ENCODE measurements at places on chromosomes 11 and 22.

- DNase-seq, result no peak
Measured at GRCh38 chr11:132008872-132009271, 638.5 kb downstream of the NTM start.

- no peak for DNase-seq
Measured at GRCh38 chr11:88402784-88403183, 65.2 kb upstream of the CTSC start.

DNA sequence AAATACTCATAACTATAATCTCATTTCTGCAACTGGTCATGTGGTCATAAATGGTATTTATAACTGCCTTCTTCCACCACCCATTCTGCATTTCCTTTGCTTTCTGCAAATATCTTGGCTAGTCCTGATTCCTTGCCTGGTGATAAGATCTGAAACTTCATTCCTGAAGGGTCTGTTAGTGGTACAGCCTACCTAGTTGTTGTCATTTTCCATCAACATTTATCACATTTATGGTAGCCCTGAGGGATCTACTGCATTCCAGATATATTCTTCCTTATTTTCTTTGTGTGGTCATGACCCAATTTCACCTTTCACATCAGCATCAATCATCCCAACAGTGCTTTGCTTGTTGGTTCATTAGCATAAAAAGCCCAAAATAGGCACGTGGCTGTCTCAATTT is 50.1 kb downstream of the DDX6 start:
- DNase-seq, result no peak

DNA sequence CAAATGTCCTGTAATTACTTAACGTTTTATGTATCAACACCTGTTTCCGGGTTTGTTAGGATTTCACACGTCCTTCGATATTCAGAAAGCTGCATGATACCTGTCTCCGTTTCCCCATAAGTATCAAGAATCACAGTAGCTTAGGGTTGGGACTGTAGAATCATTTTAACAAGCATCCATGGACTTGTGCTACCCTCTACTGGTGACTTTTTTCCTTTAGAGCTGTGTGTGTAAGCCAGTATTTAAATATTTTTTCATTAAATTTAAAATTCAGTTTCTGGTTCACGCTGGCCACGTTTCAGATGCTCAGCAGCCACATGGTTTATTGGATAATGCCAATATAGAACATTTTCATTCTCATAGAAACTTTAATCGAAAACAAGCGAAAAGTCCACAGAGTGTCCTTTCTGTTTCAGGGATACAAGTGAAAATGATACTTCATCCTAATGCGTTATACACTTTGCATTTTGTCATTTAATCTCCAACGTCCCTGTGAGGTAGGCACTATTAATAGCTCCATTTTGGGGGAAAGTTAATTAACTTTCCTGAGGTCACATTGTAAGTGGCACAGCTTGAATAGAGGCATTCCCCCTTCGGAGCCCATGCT is 61.5 kb upstream of the SLC25A18 start:
- DNase-seq, result peak; percentile 34

GRCh38 chr11:115503083-115503885 is 931 bp downstream of the CADM1 start:
- peak; percentile 5 for DNase-seq

DNA sequence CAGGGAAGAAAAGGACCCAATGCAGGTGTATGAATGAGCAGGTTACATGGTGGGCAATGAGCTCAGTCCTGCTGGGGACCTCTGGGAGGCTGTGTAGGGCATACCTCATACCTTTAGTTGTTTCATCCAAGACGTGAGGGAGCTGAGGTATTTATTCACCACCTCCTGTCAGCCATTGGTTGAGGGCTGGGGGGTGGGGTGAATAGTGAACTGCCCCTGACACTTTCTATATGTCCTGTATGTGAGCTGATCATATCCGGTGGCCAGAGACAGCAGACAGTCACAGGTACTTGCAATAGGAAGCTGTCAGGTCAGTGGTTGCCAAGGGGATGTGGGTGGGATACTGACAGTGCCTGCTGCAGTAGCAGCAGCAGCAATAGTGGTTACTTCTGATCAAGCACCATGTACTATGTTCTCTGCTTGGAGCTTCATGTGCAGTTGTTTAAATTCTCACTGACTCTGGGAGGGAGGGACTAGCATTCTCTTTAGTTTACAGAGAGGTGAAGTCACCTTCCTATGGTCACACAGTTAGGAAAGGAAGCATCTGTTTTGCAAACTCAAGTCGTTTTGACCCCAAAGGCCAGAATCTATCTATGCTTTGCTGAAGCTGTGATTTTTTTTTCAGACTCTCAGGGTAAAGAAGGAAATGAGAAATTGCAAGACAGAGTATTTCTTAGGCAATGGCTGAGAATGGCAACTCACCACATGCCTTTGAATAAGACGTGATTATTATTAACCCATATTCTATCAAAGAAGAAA is 54.0 kb downstream of the MIAT start:
- DNase-seq, result no peak

- no peak for DNase-seq
Measured at GRCh38 chr22:23068832-23069385, 1.4 kb upstream of the GNAZ start.

- DNase-seq, result no peak
Measured at GRCh38 chr11:34145847-34146381, 40.5 kb downstream of the NAT10 start.

DNA sequence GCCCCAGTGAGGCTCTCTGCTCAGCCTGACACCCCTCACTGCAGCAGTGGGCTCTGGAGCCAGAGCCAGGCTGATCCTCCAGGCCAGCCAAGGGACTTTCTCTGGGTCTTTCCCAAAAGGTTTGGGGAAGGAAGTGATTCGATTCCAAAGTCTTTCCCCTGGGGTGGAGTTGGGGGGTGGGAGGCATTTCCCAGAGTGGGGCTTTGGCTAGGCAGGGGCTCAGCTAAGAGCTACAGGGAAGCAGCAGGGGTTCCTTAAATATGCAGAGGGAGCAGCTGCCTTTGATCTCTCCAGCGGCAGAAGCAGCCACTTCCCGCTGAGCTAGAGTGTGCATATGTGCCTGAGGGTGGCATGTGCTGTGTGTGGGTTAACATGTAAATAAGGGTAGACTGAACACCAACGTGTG is 192.9 kb downstream of the INSC start:
- no peak for DNase-seq

DNA sequence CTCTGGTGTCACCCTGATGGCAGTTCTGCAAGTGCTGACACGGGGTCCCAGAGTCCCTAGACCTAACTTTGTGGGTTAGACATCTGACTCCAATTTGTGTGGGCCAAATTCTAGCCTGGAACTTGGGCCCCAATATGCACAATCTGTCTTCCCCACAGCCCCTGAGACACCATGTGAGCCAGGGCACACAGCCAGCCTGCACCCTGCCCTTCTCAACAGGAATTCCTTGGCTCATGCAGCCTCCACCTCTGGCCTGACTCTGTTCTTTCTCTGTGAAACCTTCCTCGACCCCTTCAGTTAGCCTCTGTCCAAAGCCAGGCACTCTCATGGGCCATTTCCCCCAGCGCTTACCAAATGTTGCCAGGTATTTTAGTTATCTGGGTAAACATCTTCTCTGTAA is 59.1 kb upstream of the POU2AF1 start:
- DNase-seq, result no peak

DNA sequence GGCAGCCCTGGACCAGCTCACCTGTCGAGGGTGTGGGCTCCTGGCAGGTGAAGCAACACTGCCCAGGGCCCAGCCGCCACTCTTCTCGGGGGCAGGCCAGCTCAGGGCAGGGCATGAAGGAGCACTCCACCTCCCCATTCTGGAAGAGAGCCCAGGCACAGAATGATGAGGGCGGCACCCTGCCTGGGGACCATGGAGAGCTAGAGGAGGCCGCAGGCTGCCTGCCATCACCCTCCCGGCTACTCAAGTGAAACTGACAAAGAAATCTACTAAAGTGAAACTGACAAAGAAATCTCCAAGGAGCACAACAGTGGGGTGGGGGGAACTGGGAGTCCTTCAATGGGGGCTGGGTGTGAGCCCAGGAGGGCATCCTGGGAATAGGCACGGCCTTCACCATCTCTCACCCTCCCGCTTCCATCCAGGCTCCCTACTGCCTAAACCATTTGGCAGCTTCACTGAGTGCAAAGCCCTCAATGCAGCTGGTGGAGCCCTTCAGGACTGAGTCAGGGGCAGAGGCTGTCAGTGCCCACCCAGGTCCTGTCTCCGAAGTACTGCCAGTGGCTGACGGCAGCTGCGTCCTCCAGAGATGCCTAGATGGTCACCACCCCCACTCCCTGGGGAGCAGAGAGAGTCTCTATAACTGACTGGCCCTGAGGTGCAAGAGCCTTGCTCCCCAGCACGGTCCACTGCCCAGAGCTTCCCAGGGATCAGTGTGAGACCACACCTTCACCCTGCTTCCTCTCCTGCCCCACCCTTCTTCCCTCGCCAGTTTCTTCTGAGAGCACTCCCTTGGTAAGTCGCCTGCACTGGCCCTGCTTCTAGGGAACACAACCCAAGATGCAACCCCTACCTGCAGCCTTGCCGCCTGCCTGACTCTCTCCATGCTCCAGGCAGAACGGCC is 21.7 kb downstream of the VWCE start:
- no peak for DNase-seq

All from stimulated activated CD4-positive, alpha-beta T cell treated with anti-CD3 and anti-CD28 coated beads, Interleukin-4, amount 100 ng/mL, for 24 hours (primary cell).